ENCODE measurements at places on chromosomes 6 and 20. TPM values are rescaled to one million over a fixed set of nuclear protein-coding genes. Genes with fewer than 3 reads are reported as not detected.

Gene GJA10
- total RNA-seq = not detected

Gene FOXQ1
- total RNA-seq = 2.8 TPM

Gene HINT3
- 89.0 TPM for total RNA-seq

Gene NRSN1
- total RNA-seq = 31.4 TPM

Gene MYCT1
- 4.4 TPM for total RNA-seq

Gene HECA
- total RNA-seq = 46.1 TPM

Measured in diencephalon (tissue), 1 donor.